Vagina (tissue), 2 donors: ENCODE measurements at places on chromosomes 1 and 21. TPM values are rescaled to one million over a fixed set of nuclear protein-coding genes. Genes with fewer than 3 reads are reported as not detected.

Gene ETV3
- total RNA-seq, result 37.3 TPM

Gene ZNF593
- total RNA-seq, result 18.7 TPM

Gene HOOK1
- total RNA-seq, result 24.6 TPM

Gene RPL11
- total RNA-seq, result 948 TPM

Gene RIPPLY3
- total RNA-seq, result not detected

- DNase-seq, result no peak
Measured at GRCh38 chr1:230011333-230012092, 55.5 kb upstream of the GALNT2 start.

DNA sequence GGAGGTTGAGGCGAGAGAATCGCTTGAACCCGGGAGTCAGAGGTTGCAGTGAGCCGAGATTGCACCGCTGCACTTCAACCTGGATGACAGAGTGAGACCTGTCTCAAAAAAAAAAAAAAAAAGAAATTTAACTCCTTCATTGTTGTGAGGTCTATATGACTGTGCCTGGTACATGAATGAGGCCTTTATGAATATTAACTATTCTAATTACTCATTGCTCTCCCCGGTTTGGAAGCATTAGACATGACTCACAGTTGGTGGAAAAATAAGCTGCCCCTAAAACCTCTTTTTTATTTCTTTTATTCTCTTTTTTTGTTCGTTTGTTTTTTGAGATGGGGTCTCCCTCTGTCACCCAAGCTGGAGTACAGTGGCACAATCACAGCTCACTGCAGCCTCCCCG, 3.3 kb downstream of the NPPB start:
- DNase-seq, result no peak

DNA sequence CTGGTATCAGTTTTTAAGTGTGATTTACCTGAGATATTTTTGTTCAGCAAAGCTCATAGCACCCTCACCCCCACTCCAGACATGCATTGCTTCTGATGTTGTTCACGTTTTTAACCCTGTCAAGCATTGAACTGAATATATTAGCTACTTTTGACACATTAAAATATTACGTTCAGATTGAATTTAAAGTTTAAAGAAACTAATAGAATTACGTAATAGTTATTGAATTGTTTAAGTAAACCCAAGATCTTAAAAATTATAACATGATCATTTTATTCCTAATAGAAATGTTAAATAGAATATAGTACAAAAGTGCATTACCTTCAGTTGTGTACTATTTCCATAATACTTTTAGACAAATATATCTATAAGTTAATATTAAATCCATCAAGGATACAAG, 18.9 kb downstream of the GLRX2 start:
- DNase-seq, result no peak

DNA sequence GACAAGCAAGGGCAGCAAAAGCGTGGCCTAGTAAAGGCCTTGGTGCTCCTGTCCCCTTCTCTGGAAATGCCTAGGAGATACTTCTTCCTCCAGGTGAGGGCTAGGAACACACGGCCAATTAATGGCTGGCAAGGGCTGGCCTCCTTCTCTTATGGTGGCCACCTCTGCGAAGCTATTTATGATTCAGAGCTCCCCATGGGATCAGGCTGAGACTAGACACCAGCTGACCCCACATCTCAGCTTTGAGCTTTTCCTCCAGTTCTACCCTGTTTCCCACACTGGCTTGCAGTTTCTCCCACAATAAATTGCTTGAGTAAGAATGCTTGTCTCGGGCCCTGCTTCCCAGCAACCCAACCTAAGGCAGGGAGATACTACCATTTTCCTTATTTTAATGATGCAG, 53.7 kb downstream of the CAMK2N1 start:
- no peak for DNase-seq

- DNase-seq, result no peak
Measured at GRCh38 chr1:197696372-197696771, 78.9 kb downstream of the DENND1B start.

GRCh38 chr21:45998871-45999580, 17.5 kb downstream of the COL6A1 start:
- DNase-seq, result no peak

DNA sequence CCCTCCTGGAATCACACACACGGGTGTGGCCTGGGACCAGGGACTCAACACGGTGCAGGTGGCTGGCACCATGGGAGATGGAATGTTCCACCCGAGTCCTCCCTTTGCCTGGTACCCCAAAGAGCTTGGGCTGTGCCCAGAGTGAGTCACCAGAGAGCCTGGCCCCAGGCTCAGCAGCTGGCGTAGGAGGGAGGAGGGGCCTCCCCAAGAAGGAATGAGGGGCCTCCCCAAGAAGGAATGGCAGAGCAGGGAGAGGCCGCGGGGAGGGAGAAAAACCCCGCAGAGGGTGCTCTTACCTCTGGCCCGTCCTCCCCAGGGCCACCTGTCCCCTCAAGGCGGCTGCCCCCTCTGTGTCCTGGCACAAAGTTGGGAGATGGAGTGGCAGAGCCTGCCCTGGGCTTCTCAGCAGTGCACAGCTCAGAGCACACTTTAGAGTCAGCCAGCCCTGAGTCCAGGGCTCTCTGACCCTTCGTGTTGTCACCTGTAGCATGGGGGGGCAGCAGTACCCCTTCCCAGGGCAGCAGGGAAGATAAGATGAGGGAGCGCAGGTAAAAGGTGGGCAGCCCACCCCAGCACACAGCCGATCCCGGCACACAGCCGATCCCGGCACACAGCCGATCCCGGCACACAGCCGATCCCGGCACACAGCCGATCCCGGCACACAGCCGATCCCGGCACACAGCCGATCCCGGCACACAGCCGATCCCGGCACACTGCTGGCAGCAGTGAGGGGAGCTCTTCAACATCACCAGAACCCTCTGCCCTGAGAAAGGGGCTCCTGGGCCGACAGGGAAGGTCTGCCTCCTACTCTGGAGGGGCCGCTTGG, 20.2 kb upstream of the KCNAB2 start:
- DNase-seq, result no peak

DNA sequence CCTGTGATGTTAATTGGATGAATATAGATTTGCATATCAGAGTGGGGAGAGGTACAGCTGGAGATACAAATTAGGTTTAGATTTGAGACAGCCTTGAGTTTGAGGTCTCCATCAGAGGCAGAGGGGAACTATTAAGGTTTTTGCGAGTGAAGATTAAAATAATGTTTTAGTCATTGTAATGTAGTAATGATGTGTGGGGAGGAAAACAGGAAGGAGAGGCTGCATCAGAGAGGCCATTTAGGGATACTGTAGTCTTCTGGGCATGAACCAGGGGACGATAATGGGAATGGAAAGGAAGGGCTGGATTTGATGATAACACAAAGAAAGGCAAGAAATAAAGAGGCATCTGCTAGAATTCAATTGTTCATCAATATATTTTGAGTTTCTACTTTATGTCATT, 9.5 kb downstream of the CD84 start:
- no peak for DNase-seq

GRCh38 chr1:162612606-162613400, 19.5 kb upstream of the DDR2 start:
- DNase-seq, result peak; percentile 88

- DNase-seq, result no peak
Measured at GRCh38 chr1:36419569-36419968, 21.9 kb upstream of the LSM10 start.

GRCh38 chr1:237981223-237981622, 90.5 kb upstream of the ZP4 start:
- no peak for DNase-seq

DNA sequence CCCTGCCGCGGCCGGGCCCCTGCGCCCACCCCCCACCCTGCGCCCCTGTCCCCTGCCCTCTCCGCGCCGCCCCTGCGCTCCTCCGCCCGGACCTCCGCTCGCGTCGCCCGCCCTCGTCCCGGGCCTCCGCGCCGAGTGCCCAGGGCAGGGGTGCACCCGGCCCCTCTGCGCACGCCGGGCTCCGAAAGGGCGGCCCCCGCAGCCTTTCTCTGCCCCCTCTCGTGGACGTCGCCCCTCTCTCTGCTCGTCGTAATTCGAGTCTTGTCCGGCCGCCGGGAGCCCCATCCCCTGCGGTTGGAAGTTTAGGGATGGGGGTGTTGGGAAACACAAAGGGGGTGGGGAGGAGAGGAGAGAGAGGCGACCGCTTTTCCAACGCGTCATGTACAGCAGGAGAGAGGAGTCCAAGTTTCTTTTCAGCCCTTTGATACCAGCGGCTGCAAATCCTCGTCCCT, 407 bp downstream of the GALNT2 start:
- DNase-seq, result peak; percentile 85

DNA sequence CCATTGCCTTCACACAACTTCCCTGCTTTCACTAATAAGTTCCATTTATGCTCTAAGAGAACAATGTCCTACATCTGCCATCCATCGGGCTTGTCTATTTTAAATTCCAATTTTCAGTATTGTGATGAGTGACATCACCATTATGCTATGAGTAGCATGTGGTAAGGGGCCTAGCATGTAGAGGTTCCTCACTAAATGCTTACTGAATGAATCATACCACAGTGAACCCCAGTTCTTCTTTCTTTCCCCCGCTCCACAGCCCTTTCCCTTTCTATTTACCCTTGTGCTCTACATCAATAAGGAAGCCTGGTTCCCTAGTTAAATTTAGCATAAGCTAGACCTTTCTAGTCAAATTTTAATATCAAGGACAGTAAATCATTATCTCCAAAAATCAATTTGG, 195.0 kb upstream of the RGS18 start:
- DNase-seq, result no peak

GRCh38 chr1:46969014-46969619, 27.8 kb upstream of the CYP4A11 start:
- DNase-seq, result no peak
